ENCODE measurements at places on chromosomes 7 and 10.

GRCh38 chr10:83934062-83934461 is 205.2 kb upstream of the GHITM start:
- no peak for DNase-seq

DNA sequence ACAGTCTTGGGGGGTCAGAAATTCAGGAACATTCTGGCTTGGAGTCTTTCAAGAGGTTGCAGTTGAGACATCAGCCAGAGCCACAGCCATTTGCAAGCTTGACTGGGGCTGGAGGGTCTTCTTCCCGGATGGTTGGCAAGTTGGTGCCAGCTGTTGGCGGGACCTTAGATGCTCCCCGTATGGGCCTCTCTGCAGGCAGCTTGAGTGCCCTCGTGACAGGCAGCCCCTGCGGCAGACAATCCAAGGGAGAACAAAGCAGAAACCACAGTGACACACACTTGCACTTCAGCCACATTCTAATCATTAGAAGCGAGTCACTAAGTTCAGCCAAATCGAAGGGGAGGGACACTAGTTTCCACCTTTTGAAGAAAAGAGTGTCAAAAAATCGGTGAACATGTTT is 59.4 kb upstream of the MXI1 start:
- DNase-seq, result no peak

GRCh38 chr7:44814919-44815318 is 18.4 kb downstream of the PPIA start:
- no peak for DNase-seq

GRCh38 chr7:51634538-51634937 is 317.9 kb upstream of the COBL start:
- DNase-seq, result no peak

GRCh38 chr10:60277656-60278055 is 112.0 kb downstream of the ANK3 start:
- DNase-seq, result no peak

DNA sequence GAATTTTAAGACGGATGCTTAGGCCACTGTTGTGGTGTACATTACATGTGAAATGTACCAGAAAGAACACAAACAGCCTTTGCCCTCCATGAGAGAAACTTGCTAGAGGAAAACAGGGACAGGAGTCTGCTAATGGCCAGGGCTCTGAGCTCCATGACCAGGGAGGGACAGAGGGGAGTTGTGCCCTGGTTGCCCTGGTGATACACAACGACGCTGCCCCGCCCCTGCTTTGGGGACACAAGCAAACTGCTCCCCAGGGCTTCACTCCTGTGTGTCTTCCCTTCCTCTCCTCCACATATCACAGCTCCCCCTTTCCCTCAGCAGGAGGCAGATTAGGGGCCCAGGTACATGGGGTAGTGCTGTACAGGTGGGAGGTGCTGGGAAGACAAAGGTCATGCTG is 36.2 kb downstream of the AMPH start:
- no peak for DNase-seq

GRCh38 chr7:142355328-142355727 is 97.5 kb upstream of the PRSS58 start:
- no peak for DNase-seq

DNA sequence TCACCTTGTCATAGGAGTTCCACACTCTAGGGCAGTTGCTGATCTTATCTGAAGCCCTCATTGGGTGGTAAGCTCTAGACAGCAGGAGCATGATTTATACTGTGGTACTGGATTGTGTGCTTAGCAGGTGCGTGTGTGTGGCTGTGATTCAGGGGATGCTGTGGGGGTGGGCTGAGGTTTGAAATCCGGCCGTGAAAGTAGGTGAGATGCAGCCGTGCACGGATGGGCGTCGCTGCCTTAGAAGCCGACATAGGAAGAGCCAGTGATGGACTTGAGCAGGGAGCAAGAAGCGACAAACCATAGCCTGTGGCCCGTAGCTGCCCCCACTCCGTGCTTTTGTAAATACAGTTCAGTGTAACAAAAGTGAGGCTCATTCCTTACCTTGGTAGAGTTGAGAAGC is 38.2 kb downstream of the PROSER2 start:
- no peak for DNase-seq

DNA sequence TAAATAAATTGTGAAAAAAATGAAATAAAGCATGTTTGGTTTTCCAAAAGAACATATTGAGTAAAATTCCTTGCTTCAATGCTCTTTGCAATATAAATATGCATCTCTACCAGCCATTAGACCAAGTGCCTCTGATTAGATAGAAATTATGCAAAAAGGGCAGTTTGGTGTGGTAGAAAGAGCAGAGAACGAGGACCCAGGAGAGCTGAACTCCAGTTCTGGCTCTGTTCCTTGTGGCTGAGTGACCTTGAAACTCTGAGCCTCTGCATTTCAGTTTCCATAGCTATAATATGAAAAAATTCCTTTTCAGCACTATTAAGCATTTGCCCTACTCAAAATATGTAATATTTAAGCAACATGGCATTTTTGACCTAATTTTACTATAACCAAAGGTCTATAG is 36.5 kb downstream of the COL1A2 start:
- no peak for DNase-seq

- DNase-seq, result no peak
These were observed 115.8 kb downstream of the FZD1 start for GRCh38 chr7:91379991-91380390.

DNA sequence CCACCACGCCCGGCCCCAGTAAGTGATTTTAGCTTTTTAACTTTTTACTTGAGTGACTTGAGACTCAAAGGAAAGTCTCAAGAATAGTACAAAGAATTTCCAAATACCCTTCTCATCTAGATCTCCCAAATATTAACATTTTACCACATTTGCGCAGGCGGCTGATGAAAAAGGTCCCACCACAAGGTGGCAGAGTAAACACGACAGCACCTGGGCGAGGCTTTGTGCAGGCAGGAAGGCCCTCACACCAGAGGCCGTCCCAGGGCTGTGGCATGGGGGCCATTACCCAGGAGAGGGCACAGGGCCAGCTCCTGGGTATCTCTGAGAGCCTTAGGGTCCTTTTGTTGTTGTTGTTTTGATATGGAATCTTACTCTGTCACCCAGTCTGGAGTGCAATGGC is 50.0 kb upstream of the WIPI2 start:
- no peak for DNase-seq

- DNase-seq, result no peak
These were observed 147.0 kb upstream of the ZNF32 start for GRCh38 chr10:43795639-43796038.

GRCh38 chr10:95840121-95840520 is 67.7 kb upstream of the CC2D2B start:
- no peak for DNase-seq

DNA sequence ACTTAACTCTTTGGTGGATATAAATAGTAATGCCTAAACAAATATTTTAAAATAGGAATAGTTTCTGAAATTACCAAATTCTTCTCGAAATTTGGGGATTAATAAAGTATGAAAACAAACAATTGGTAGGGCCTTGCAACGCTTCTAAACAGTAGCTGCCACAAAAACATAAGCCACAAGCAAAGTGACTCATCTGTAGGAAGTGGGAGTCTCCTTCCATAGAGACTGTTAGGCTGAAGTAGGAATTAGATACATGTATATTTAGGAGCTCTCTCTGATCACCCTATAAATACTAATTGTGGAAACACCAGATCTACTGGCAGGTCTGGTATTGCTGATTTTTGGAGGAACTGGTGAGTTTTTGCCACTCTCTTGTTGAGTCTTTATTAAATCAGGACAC is 5.7 kb upstream of the LMOD2 start:
- DNase-seq, result no peak

DNA sequence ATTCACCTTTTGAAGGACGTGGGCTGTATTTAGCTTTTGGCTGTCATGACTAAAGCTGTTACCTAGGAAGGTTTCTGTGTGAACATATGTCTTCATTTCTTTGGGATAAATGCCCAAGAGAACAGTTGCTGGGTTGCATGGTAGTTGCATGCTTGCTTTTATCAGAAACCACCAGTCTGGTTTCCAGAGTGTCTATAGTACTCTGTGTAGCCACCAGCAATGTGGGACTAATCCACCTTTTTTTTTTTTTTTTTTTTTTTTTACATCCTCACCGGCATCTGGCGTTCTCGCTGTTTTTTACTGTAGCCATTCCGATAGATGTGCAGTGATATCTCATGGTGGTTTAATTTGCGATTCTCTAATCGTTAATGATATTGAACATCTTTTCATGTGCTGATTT is 297.8 kb downstream of the SDK1 start:
- DNase-seq, result no peak

GRCh38 chr10:73876157-73876556 is 1.8 kb upstream of the CAMK2G start:
- no peak for DNase-seq

DNA sequence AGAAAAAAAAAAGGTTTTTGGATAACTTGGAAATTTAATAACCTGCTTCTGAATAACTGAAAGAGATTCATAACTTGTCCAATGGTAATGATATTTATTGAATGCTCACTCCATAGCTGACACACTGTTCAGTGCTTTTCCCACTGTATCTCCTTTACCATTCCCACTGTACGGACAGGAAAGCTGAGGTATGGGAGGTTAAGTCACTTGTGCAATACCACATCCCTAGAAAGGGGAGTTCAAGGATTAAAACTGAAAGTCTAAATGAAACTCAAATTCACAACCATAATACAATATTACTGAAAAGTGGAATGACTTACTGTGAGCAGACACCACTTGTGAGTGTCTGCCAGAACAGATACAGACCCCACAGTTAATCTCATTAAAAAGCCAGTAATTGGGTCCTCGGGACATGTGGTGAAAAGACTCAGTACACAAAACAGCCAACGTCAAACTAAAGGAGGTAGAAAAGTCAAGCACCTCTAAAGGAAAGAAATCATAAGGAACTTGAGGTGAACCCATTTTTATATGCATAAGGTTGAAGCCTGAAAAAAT is 13.8 kb upstream of the RHOBTB1 start:
- no peak for DNase-seq

Measured in T-helper 1 cell (primary cell).